ENCODE measurements at places on chromosomes 12 and 14.

DNA sequence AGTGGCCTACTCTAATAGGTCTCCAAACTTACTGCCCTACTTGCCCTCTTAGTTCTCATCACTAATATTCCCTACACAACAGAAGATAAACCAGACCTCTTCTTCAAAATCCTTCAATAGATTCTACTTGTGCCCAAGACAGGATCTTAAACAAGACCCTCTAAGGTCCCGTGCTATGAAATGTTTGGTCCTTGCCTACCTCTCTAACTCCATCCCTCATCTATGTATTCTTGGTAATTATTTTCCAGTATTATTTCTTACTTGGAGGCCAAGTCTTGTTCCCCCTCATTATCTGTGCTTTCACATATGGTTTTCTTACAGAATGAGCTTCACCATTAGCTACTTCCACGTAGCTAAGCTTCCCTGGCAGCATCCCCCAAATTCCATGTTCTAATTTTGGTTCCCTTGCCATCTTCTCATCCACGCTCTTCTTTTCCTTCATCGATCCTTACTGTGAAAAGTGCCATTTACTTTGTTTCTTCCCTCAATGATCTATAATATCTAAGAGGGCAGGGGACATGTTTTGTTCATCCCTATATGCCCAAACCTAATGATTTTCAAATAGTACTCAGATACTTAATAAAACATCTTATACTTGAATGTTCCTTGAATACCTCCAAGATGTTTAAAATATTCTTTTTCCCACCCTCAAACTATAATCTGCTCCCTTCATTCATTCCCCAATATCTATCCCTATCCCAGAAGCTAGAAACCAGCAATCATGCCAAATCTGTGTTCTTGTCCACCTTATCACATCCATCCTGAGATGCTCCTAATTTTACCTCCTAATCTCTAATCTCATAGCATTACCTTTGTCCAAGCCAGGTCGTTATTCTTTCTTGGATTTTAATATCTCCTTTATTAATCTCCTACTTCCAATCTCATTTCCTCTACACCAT is 10.1 kb downstream of the HNRNPC start:
- peaks cover 17% of the 10 kb centered on the region for H3K36me3 ChIP-seq
- H3K27me3 ChIP-seq, result no peaks in the 10 kb centered on the region

- H3K4me1 ChIP-seq, result 0 out of 2 replicates have a peak, but pooled peaks cover 1% of the 10 kb centered on the region
- H3K27ac ChIP-seq, result no peak overlapping the region
- H3K27me3 ChIP-seq, result no peaks in the 10 kb centered on the region
- no peaks in the 10 kb centered on the region for H3K36me3 ChIP-seq
- H3K4me3 ChIP-seq, result no peak overlapping the region
- DNase-seq, result peak; percentile 37
These were observed 233.3 kb upstream of the PPFIA2 start for GRCh38 chr12:81992461-81992860.

DNA sequence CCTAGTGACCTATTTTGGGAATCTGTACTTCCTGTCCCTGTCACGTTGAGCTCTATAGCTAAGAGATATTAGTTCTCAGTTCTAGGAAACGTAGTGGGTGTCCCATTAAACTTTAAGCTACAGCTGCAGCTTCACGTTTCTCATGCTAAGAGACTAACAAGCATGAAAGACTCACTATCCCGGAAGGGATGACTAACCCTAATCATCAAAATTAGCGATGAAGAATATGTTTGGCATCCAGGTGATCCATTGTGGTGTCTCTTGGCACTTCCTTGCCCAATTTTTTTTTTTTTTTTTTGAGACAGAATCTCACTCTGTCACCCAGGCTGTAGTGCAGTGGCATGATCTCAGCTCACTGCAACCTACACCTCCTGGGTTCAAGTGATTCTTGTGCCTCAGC is 11.0 kb upstream of the LALBA start:
- H3K36me3 ChIP-seq, result no peaks in the 10 kb centered on the region
- no peak for DNase-seq
- no peaks in the 10 kb centered on the region for H3K4me1 ChIP-seq
- H3K27ac ChIP-seq, result no peak overlapping the region
- no peak overlapping the region for H3K4me3 ChIP-seq
- H3K27me3 ChIP-seq, result no peaks in the 10 kb centered on the region

- H3K27me3 ChIP-seq, result no peaks in the 10 kb centered on the region
- H3K36me3 ChIP-seq, result peaks cover 7% of the 10 kb centered on the region
- peak overlapping the region; percentile 57 for H3K4me3 ChIP-seq
- H3K4me1 ChIP-seq, result no peaks in the 10 kb centered on the region
These were observed 1.0 kb downstream of the ITFG2 start for GRCh38 chr12:2813214-2814185.

GRCh38 chr14:58367296-58367695 is 28.4 kb upstream of the TOMM20L start:
- H3K27ac ChIP-seq, result no peak overlapping the region
- H3K4me3 ChIP-seq, result no peak overlapping the region
- no peaks in the 10 kb centered on the region for H3K27me3 ChIP-seq
- H3K36me3 ChIP-seq, result peaks cover 3% of the 10 kb centered on the region
- no peaks in the 10 kb centered on the region for H3K4me1 ChIP-seq

- no peak overlapping the region for H3K4me3 ChIP-seq
- H3K4me1 ChIP-seq, result peaks cover 1% of the 10 kb centered on the region
- H3K36me3 ChIP-seq, result no peaks in the 10 kb centered on the region
- no peak for DNase-seq
- H3K27ac ChIP-seq, result no peak overlapping the region
These were observed 4.5 kb upstream of the SH2B3 start for GRCh38 chr12:111401167-111401605.

- no peak overlapping the region for H3K27ac ChIP-seq
- no peak overlapping the region for H3K4me3 ChIP-seq
- no peaks in the 10 kb centered on the region for H3K4me1 ChIP-seq
- H3K27me3 ChIP-seq, result no peaks in the 10 kb centered on the region
- DNase-seq, result no peak
These were observed 399.8 kb downstream of the RAD51B start for GRCh38 chr14:68219407-68219806.

DNA sequence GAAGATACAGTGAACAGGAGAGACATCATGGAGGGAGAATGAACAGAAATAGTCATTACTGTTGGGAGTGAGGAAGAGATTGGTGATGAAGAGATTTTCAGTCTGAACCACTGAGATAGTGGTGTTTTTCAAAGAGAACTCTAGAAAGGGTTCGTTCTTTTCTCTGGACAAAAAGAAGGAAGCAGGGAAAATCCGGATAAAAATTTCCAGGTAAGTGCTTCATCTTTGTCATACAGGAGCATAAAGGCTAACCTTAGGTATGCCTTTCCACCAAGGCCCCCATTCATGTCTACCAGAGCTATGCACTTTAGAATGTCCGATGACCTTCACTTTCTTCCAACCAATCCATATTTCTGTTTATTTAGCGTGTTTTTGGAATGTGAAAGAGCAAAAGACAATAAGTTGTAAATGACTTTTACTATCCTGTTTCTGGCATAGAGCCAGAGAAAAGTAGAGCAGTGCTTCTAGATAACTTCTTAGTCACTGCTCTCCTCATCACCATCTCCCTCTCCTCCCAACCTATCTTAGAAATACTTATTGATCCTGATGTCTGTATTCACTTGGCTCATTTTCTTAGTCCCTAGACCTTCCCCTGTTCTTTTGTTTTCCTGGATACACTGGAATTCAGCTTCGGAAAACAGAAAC is 116.5 kb downstream of the TTC6 start:
- no peaks in the 10 kb centered on the region for H3K27me3 ChIP-seq
- H3K4me1 ChIP-seq, result no peaks in the 10 kb centered on the region
- H3K27ac ChIP-seq, result no peak overlapping the region
- H3K4me3 ChIP-seq, result no peak overlapping the region
- no peaks in the 10 kb centered on the region for H3K36me3 ChIP-seq
- DNase-seq, result no peak

DNA sequence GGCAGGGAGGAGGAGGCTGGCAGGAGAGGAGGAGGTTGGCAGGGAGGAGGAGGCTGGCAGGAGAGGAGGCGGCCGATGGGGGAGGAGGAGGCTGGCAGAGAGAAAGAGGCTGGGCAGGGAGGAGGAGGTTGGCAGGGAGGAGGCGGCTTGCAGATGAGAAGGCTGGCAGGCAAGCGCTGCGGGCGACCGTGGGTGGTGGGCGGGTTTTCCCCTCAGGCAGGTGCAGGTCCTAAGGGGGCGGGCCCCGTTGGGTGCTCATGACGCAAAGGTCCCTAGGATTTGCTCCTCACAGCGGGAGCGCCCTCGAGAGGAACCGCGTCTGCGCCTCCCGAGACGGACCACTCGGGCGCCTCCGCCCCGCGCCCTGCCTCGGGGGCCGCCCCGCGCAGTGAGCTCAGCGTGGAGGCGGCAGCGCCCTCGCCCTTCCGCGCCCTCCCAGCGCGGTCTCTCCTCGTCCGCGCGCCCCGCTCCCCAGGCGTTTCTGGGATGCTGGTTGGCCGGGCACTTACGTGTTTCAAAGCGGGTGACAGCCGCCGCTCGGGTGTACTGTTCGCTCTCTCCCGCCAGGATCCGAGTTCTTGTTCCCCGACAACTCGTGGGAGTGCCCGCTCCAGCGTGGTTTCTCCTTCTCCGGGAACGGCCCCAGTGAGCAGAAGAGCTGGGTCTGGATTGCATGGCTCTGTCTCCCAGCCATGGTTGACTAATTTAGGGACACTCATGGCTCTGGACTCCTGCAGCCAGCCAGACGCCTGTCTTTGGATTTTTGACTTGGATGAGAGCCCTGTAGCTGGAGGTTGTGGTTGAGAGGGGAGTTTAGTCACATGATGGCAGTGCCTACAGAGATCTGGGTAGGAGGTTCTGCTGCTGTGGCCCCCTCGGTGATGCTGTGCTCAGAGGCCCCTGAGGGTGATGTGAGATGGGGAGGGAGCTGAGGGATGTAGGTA is 64.1 kb upstream of the PPP4R3A start:
- H3K27me3 ChIP-seq, result peaks cover 19% of the 10 kb centered on the region
- peak overlapping the region; percentile 60 for H3K4me3 ChIP-seq
- H3K4me1 ChIP-seq, result no peaks in the 10 kb centered on the region
- no peak overlapping the region for H3K27ac ChIP-seq
- no peak for DNase-seq
- H3K36me3 ChIP-seq, result no peaks in the 10 kb centered on the region

DNA sequence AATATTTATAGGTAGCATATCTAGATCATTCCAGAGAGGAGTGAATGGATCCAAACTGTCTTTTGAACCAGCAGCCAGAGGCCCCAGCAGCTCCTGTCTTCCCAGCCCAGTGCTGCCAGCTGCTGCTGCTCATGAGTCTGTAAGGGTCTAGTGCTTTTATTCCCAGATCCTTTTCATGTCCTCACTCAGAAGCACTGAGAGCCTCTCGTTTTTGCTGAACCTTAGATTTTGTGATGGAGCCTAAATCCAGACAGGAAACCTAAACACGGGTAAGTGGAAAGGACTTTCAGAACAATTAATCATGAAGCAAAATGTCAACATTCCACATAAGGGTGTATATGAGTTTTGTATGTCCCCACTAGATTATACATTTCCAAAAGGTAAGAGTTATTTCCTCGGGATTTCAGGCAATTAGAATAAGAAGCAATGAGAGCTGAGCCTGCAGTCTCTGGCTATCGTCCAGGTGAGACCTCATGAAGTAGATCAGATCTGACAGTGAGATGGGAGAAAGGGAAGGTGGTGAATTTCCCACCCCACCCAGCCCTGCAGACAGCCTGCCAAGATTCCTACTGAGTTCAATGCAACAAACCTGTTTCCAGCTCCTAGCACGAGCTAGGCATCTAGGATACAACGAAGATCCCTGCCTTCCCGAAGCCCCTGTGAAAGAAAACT is 84.4 kb downstream of the NINJ2 start:
- DNase-seq, result no peak
- H3K36me3 ChIP-seq, result no peaks in the 10 kb centered on the region
- no peaks in the 10 kb centered on the region for H3K4me1 ChIP-seq
- H3K27me3 ChIP-seq, result no peaks in the 10 kb centered on the region
- H3K27ac ChIP-seq, result no peak overlapping the region

DNA sequence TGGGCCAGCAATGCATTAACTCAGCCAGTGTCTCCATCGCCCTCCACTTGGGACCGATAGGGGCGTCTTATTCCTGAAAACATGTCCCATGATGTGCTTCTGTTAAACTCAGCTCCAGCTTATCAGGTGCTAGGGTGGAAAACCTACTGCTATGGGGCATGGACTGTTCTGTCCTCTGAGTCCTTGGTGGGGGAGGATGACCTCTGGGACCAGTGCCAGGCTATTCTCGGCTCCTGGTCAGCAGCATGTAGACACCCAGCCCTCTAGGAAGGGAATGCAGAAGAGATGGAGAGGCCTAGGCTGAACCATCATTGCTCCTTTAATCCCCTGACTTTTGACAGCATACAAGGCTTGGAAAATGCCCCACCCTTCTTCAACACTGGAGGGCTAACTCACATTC is 486.2 kb downstream of the MED13L start:
- H3K4me1 ChIP-seq, result no peaks in the 10 kb centered on the region
- no peaks in the 10 kb centered on the region for H3K36me3 ChIP-seq
- no peak overlapping the region for H3K27ac ChIP-seq
- H3K27me3 ChIP-seq, result no peaks in the 10 kb centered on the region

- H3K4me1 ChIP-seq, result no peaks in the 10 kb centered on the region
- H3K36me3 ChIP-seq, result no peaks in the 10 kb centered on the region
- no peak overlapping the region for H3K27ac ChIP-seq
- H3K27me3 ChIP-seq, result no peaks in the 10 kb centered on the region
These were observed 465.5 kb downstream of the PDZRN4 start for GRCh38 chr12:41653386-41654326.

DNA sequence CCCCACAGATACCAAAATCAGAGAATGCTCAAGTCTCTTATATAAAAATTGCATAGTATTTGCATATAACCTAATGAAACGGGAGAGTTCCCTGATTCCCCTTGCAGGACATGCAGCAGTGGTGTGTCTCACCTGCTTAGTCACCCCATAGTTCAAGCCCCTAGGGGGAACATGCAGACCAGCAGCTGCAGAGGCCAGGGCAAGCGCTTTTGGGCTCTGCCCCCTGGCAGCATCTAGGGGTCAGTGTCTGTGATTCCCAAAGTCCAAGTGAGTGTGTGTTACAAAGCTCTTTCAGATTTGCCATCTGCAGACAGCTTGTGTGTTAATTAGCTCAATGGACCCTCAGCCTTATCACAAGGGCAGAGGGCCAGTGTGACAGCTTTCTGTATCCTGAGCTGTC is 110.1 kb downstream of the DNAI7 start:
- H3K27ac ChIP-seq, result no peak overlapping the region
- no peaks in the 10 kb centered on the region for H3K27me3 ChIP-seq
- no peak overlapping the region for H3K4me3 ChIP-seq
- H3K4me1 ChIP-seq, result no peaks in the 10 kb centered on the region
- H3K36me3 ChIP-seq, result no peaks in the 10 kb centered on the region

GRCh38 chr14:93969082-93969828 is 7.1 kb downstream of the ASB2 start:
- H3K4me1 ChIP-seq, result no peaks in the 10 kb centered on the region
- no peak for DNase-seq
- H3K27me3 ChIP-seq, result no peaks in the 10 kb centered on the region
- no peaks in the 10 kb centered on the region for H3K36me3 ChIP-seq
- H3K4me3 ChIP-seq, result no peak overlapping the region

DNA sequence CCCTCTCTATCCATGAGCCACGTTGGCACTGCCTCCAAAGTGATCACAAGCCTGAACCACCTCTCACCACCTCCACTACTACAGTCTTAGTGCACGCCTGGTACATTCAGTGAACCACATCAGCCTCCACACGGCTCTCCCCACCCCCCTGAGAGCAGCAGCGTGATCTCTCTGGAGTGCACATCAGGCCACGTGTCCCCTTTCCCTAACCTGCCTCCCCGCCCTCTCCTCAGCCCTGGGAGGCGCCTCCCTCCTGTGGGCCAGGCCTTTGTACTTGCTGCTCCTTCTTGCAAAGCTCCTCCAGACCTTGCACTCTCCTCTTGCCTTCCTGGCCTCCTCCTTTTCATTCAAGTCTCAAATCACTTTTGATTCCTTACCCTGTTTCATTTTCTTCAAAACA is 49.8 kb downstream of the SLC6A12 start:
- no peak for DNase-seq
- H3K4me3 ChIP-seq, result no peak overlapping the region
- no peaks in the 10 kb centered on the region for H3K27me3 ChIP-seq
- H3K27ac ChIP-seq, result no peak overlapping the region
- no peaks in the 10 kb centered on the region for H3K36me3 ChIP-seq
